Activated T-helper 2 cell treated with anti-CD3 and anti-CD28 coated beads, Interferon-gamma antibody, Interleukin-2, Interleukin-4, amounts not matched to agents 10 μg/mL and 5 μg/mL and 100 μg/mL, durations not matched to agents 14 hours and 24 hours and 36 hours (primary cell): ENCODE measurements at places on chromosomes 2 and 18. TPM values are rescaled to one million over a fixed set of nuclear protein-coding genes. Genes with fewer than 3 reads are reported as not detected.

- peaks cover 36% of the 10 kb centered on the region for H3K4me1 ChIP-seq
- peaks cover 8% of the 10 kb centered on the region for H3K36me3 ChIP-seq
- DNase-seq: no peak
Observed at GRCh38 chr2:101762451-101763171, 65.1 kb downstream of the MAP4K4 start.

MC5R gene
- not detected in 2 replicates for total RNA-seq

DNA sequence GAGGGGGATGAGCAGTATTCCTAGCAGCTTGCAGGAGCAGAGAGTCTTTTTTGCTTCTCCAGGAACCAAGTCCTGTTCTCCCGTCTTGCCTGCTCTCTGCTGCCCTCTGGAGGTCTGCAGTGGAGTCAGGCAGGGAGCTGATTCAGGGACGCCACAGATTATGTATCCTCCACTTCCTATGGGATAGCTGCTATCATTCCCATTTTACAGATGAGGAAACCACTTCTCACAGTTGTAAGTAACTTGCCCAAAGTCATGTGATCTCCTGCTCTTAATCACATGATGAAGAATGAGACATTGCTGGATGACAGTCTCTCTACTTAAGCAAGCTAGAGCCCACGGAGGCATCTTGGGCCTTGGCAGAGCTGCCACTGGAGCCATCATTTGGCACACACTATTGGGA, 8.3 kb downstream of the SLC4A5 start:
- peak; percentile 56 for DNase-seq
- H3K4me1 ChIP-seq: no peaks in the 10 kb centered on the region
- no peak overlapping the region for H3K27ac ChIP-seq
- H3K27me3 ChIP-seq: peaks cover 6% of the 10 kb centered on the region
- no peaks in the 10 kb centered on the region for H3K36me3 ChIP-seq
- no peak overlapping the region for H3K4me3 ChIP-seq

HOXD1 gene
- total RNA-seq: not detected in 2 replicates

- H3K36me3 ChIP-seq: no peaks in the 10 kb centered on the region
- no peak for DNase-seq
- no peaks in the 10 kb centered on the region for H3K4me1 ChIP-seq
- no peak overlapping the region for H3K4me3 ChIP-seq
Observed at GRCh38 chr18:8298186-8298585, 311.1 kb upstream of the RAB12 start.

DNA sequence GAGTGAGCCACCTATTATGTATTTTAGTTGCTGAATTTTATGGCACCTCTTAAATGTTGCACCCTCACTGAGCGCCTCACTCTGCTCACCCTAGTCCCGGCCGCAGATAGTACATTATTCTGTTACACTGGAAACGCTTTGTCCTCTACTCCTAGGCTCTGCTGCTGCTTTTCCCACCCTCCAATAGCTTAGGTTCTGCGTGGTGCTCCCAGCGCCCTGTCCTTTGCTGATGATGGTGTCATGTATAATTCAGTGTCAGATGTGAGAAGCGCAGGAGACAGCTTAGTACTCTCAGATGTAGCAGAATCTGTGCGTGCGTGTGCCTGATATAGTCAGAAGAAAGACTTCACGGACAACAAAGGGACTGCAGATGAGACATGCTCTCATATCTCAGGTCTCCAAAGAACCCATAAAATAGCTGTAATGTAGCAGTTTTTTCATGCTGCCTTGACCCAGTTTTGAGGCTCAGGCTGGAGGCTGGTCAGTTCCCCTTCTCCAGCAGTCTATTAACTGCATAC, 1.4 kb upstream of the REEP1 start:
- H3K27ac ChIP-seq: no peak overlapping the region
- H3K27me3 ChIP-seq: peaks cover 73% of the 10 kb centered on the region
- no peak for DNase-seq
- H3K4me3 ChIP-seq: peak overlapping the region; percentile 26
- peaks cover 15% of the 10 kb centered on the region for H3K4me1 ChIP-seq

GRCh38 chr2:162174746-162175145, 22.7 kb upstream of the GCG start:
- no peaks in the 10 kb centered on the region for H3K36me3 ChIP-seq
- DNase-seq: no peak
- peaks cover 30% of the 10 kb centered on the region for H3K27me3 ChIP-seq
- no peak overlapping the region for H3K4me3 ChIP-seq
- H3K27ac ChIP-seq: no peak overlapping the region

GRCh38 chr2:205343103-205343502, 339.2 kb upstream of the NRP2 start:
- H3K4me1 ChIP-seq: no peaks in the 10 kb centered on the region
- no peak for DNase-seq
- H3K27me3 ChIP-seq: peaks cover 21% of the 10 kb centered on the region
- no peak overlapping the region for H3K27ac ChIP-seq
- H3K4me3 ChIP-seq: no peak overlapping the region
- no peaks in the 10 kb centered on the region for H3K36me3 ChIP-seq

- peaks cover 5% of the 10 kb centered on the region for H3K4me1 ChIP-seq
- H3K36me3 ChIP-seq: peaks cover 23% of the 10 kb centered on the region
- H3K4me3 ChIP-seq: no peak overlapping the region
- no peak overlapping the region for H3K27ac ChIP-seq
Observed at GRCh38 chr2:15191789-15192188, 369.3 kb downstream of the NBAS start.

- H3K36me3 ChIP-seq: peaks cover 26% of the 10 kb centered on the region
- H3K27me3 ChIP-seq: no peaks in the 10 kb centered on the region
- no peak for DNase-seq
- H3K4me3 ChIP-seq: no peak overlapping the region
Observed at GRCh38 chr2:97819754-97820153, 106.4 kb downstream of the ZAP70 start.

TGFA gene
- not detected in 2 replicates for total RNA-seq

DNA sequence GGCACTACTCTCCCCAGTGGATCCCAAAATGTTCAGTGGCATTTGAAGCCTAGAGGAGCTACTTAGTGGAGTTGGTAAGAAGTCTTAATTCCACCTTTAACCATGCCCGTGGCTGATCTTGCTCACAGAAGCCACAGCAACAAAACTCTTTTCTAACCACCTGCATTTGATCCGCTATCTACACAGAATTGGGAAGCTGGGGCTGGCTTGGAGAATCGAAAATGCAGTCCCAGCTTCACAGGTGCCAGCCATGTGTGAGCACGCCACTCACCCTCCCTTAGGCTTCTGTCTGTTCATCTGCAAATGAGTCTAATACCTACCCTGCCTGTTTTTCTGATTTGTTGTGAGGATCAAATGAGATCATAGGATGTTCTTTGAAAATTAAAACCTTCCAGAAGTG, 182.6 kb downstream of the BCL11A start:
- no peak for DNase-seq
- no peak overlapping the region for H3K4me3 ChIP-seq
- H3K36me3 ChIP-seq: no peaks in the 10 kb centered on the region

DNA sequence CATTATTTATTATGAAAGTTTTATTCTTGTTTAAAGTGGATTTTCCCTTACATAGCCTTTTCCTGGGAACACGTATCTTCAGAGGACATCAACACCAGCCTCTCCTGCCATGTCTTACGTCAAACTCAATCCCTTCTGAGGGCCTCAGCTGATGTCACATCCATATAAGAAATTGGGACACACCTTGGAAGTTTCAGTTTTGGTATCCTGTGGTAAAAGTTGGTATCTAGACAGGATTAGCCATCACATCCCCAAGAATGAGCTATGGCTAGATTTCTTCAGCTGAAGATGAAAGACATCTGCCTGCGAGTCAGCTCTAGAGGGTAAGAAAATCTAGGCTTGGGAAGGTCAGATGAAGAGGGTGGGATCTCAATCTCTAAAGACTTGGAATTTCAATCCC, 75.8 kb upstream of the ZNF516 start:
- H3K4me3 ChIP-seq: no peak overlapping the region
- no peak for DNase-seq
- H3K27me3 ChIP-seq: peaks cover 11% of the 10 kb centered on the region
- H3K27ac ChIP-seq: no peak overlapping the region

GRCh38 chr2:120794716-120795115, 59.0 kb downstream of the GLI2 start:
- H3K4me1 ChIP-seq: no peaks in the 10 kb centered on the region
- H3K36me3 ChIP-seq: no peaks in the 10 kb centered on the region
- no peaks in the 10 kb centered on the region for H3K27me3 ChIP-seq
- no peak for DNase-seq
- H3K4me3 ChIP-seq: no peak overlapping the region
- no peak overlapping the region for H3K27ac ChIP-seq

PKP4 gene
- total RNA-seq: 26.9 and 27.0 TPM in 2 replicates

- no peaks in the 10 kb centered on the region for H3K4me1 ChIP-seq
- H3K27me3 ChIP-seq: no peaks in the 10 kb centered on the region
- no peak overlapping the region for H3K27ac ChIP-seq
Observed at GRCh38 chr2:187390891-187391290, 57.2 kb downstream of the CALCRL start.

IL1RL1 gene
- total RNA-seq: 10.7 and 11.1 TPM in 2 replicates

DNA sequence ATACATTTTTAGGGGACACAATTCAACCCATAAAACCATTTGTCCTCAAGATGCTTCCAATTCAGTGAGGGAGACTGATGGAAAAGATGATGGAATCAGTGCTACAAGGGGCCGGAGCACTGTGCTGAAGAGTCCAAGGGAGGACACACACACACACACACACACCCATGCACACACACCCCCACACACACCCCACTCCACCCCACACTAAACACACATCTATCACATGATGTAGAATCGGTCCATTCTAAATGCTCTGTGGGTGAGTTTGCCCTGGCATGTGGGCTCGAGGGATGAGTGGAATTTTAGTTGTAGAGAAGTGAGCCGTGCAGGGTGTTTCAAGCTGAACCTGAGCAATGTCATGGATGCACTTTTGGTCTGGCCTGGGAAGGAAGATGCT, 41.1 kb downstream of the PRKCE start:
- no peak overlapping the region for H3K27ac ChIP-seq
- no peaks in the 10 kb centered on the region for H3K27me3 ChIP-seq
- no peak for DNase-seq
- peaks cover 1% of the 10 kb centered on the region for H3K4me1 ChIP-seq
- no peak overlapping the region for H3K4me3 ChIP-seq

DNA sequence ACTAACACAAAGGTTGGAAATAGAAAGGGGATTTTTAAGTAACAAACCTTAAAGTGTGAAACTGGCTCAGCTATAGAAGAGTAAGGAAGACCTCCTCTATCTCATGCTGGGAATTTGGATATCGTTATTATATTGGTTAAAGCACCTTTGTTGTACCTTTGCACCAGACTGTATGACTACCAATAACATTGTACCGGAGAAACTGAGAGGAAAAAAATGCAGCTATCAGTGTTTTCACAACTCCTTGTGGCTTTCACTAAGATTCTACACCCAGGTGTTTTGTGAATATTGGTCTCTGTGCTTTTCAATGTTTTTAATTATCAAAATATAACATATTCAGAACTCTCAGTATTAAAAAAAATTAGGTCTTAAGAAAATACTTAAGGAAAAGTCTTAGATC, 48.7 kb downstream of the DTNB start:
- H3K36me3 ChIP-seq: peaks cover 29% of the 10 kb centered on the region
- no peak for DNase-seq
- H3K4me3 ChIP-seq: no peak overlapping the region
- peaks cover 3% of the 10 kb centered on the region for H3K4me1 ChIP-seq
- H3K27me3 ChIP-seq: no peaks in the 10 kb centered on the region

- no peaks in the 10 kb centered on the region for H3K4me1 ChIP-seq
- no peak overlapping the region for H3K4me3 ChIP-seq
Observed at GRCh38 chr2:11546072-11546471, 12.2 kb downstream of the GREB1 start.

GRCh38 chr2:136324966-136325365, 207.0 kb upstream of the CXCR4 start:
- H3K27ac ChIP-seq: peak overlapping the region; percentile 77
- peaks cover 70% of the 10 kb centered on the region for H3K4me1 ChIP-seq
- no peaks in the 10 kb centered on the region for H3K27me3 ChIP-seq
- DNase-seq: no peak
- no peak overlapping the region for H3K4me3 ChIP-seq
- peaks cover 23% of the 10 kb centered on the region for H3K36me3 ChIP-seq

DNA sequence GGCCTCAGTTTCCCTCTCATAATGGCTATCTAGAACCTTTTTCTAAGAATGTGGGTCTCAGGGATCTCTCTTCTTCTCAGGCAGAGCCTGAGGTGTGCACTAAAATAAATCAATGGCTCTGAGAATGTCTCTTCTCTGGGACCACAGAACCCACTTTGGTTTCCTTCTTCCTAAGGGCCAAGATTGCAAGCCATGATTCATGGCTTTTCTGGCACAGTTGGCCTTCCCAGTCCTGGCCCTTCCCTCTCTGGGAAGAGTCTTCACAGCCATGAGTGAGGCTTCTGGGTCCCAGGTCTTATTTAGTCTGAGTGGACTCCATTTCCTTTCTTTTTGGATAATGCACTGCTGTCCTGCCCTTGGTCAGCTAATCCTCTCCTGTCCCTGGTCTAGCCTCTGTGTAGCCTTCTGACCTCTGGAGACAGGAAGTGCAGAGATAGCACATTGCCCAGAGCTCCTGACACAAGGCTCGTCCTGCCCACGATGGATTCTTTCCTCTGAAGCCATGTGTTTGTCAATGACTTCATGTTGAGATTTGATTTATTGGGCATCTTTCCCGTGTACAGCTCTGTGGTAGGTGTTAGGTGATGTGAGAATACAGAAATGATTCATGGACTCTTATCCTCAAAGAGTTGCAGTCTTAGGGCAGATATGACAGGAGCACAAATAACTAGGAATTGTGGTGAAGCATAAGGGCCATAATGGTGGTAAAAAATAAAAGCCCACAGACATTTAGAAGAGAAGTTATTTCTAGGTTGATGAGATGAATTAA, 245.0 kb downstream of the CLIP4 start:
- no peak overlapping the region for H3K4me3 ChIP-seq
- H3K4me1 ChIP-seq: no peaks in the 10 kb centered on the region
- DNase-seq: no peak
- H3K36me3 ChIP-seq: no peaks in the 10 kb centered on the region
- peaks cover 12% of the 10 kb centered on the region for H3K27me3 ChIP-seq

GRCh38 chr18:10604182-10604581, 78.4 kb downstream of the NAPG start:
- H3K27ac ChIP-seq: no peak overlapping the region
- peaks cover 7% of the 10 kb centered on the region for H3K27me3 ChIP-seq
- H3K36me3 ChIP-seq: no peaks in the 10 kb centered on the region
- no peak for DNase-seq
- H3K4me3 ChIP-seq: no peak overlapping the region
- peaks cover 8% of the 10 kb centered on the region for H3K4me1 ChIP-seq

GRCh38 chr2:149021271-149021719, 17.2 kb upstream of the LYPD6B start:
- peaks cover 3% of the 10 kb centered on the region for H3K4me1 ChIP-seq
- DNase-seq: no peak
- no peak overlapping the region for H3K27ac ChIP-seq
- no peak overlapping the region for H3K4me3 ChIP-seq
- H3K27me3 ChIP-seq: peaks cover under 1% of the 10 kb centered on the region

RUFY4 gene
- total RNA-seq: 0.39 TPM in 1 of 2 replicates, not detected in the other

DNA sequence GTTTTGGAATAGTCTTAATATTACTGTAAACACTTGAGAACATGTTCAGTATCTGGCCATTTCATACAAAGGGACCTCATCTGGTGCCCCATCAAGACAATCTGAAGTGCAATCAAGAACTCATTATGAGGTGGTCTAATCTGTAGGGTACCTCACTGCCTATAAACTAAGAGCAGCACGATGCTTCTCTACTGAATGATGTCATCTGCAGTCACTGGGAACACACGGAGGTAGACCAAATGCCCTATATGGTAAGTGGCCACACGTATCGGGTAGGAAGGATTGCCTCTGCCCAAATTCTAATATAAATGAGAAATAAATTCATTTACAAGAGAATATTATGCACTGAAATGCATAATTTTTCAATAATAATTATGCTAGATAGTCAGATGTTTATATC, 90.4 kb downstream of the SLC8A1 start:
- DNase-seq: no peak
- peaks cover 10% of the 10 kb centered on the region for H3K4me1 ChIP-seq
- H3K4me3 ChIP-seq: no peak overlapping the region
- no peak overlapping the region for H3K27ac ChIP-seq
- no peaks in the 10 kb centered on the region for H3K36me3 ChIP-seq

UGT1A1 gene
- not detected in 2 replicates for total RNA-seq
